ENCODE measurements at places on chromosomes 12 and 14.

DNA sequence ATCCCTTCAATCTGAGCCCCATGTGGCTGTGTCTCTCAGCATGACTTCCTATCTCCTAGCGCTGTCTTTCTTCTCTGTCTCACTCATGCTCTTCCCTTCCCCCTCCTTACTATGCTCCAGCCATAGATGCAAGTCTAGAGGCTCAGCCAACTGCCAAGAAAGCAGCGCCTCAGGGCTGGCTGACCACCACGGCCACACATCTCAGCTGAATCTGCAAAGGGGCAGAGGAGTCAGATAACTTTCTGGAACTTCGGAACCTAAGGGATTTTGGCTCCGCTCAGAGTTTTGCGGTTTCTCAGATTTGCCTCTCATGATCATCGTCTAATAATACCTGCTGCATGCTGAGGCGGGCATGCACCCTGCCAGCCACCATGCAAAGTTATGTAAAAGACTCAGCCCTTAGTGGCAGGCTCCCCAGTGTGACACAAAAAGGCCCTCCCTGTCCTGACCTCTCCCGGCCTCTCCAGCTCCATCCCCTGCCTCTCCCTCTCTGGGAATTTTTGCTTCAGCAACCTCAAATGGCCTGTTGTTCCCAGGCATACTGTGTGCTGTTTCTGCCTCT, 5.0 kb upstream of the FGF6 start:
- no peak for DNase-seq

- DNase-seq, result no peak
Observed at GRCh38 chr14:100903134-100903468, 421 bp downstream of the RTL1 start.

DNA sequence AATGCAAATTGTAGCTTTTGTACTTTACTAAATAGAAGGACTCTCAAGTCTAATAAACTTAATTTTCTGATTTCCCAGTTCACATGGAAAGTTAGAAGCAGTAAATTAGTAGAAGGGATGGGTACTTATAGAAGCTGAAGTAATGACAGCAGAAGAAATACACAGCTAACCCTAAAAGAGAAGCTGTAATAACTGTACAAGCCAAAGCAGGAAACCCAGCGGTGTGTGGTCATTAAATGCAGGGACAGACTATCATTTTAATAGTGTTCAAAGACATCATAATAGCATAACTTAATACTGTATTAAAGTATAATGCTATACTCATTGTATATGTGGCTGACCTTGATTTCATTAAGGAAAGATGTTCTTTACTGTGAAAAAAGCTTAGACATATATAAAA, 74.9 kb downstream of the PCNX1 start:
- DNase-seq, result no peak

DNA sequence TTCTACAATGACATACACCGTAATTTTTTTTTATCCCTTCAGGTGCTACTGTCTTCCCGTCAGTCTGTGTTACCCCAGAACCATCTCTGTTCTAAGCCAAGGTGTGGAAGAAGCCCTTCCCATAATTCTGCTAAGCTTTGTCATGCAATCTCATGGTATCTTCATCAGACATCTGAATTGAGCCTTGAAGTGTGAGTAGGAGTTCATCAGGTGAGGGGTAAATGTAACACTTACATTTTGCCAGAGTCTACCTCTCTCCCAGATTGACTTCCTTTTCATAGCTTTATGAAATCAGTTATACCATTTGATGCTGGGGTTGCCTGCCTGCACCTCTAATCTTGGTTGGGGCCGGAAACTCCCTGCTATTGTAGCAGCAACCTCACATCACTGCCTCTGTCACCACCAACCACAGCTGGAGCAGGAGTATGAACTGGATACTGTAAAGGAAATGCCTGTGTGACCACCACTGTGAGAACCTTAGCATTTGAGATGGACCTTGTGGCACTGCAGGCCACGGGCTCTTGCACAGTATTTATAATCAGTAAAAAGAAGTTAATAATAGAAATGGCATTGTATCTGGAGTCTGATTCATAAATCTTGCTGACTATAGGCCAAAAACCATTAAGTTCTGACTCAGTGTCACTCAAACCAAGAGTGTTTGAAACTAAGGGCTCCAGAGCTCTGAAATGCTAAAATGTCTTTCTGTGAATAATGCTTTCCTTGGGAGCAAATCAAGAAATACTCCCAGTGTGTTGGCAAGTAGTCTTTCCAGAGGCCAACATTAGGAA, 58.7 kb upstream of the STK38L start:
- DNase-seq, result no peak

DNA sequence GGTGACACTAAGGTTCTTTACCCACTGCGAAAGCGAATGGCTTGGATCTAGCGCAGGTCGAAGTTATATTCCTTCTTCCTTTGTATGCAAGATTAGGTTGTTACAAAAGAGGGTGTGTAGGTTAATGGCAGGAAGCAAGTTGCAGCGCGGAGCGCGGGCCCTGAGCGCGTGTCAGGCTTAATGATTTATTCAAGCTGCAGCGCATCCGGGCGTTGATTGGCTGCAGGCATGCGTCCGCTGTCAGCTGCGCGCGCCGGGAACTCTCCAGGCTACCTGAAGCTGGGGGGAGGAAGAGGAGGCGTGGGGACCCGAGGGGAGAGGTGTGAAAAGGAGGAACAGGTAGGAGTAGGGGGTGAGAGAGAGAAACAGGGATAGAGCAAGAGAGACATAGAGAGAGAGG, 7.4 kb downstream of the ASCL1 start:
- DNase-seq, result no peak

GRCh38 chr14:93073910-93074769, 41.6 kb downstream of the ITPK1 start:
- no peak for DNase-seq

DNA sequence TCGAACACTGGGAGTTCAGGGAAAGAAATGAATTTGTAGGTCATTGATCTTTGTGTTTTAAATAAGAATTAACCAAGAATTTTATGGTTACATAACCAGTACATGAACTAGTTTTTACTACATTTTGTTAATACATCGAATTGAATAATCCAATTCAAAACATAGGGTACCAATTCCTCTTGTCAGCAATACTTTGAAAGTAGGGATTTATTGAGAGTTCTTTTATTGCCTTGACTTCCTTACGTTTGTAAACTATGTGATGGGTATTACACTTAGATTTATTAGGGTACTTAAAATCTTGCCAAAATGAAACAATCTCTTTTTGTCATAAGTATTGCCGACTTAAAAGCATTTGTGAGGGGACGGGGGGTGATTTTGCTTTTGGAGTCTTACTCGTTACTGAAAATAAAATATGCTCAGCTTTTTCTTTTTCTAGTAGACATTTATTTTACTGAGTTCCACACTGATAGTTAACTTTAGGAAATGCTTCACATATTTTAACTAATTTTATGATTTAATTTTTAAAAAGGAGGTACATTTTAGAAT, 22.4 kb downstream of the SOCS2 start:
- DNase-seq, result no peak

GRCh38 chr14:68501614-68502052, 291.2 kb downstream of the ZFP36L1 start:
- DNase-seq, result no peak

DNA sequence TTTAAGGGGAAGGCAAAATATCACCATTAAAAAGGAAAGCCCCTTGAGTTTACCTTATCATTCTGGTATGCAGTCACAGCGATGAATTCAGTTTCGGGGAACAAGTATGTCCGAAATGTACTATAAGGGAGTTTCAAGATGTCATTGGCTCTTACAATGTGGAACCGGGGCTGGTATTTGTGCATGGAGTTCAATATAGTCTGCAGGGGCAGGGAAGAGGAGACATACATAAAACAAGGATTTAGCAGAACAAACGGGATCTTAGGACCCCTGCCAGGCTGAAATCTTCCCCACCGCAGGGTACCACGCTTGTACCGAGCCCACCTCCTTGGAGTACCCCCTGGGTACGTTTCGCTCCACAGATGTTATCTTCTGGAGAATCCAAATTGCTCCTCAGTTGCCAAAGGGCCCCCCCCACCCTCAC, 4.5 kb downstream of the TBX3 start:
- no peak for DNase-seq

- no peak for DNase-seq
Observed at GRCh38 chr12:120039711-120040110, 50.7 kb downstream of the BICDL1 start.

DNA sequence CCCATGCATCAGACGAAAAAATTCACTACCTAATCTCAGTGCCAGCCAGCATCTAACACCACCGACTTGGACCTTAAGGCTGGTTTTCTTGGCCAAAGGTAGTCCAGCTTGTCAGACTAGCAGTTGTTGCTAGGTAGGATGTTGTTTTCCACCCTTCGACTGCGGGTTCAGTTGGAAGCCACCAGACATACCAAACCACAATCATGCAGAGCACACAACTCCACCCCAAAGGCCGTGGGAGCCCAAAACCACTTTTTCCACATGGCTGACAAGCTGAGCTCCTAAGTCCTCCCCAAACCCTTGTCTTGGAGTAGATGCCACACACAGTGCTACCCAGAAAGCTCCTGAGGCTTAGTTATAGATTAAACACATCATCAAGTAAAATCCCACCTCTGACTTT, 46.8 kb downstream of the LRIG3 start:
- DNase-seq, result no peak

- no peak for DNase-seq
Observed at GRCh38 chr14:90253826-90254225, 2.5 kb upstream of the PSMC1 start.

GRCh38 chr12:130031571-130032189, 127.9 kb upstream of the TMEM132D start:
- peak; percentile 41 for DNase-seq

- DNase-seq, result no peak
Observed at GRCh38 chr14:73372529-73372928, 85.8 kb downstream of the NUMB start.

GRCh38 chr12:132374612-132375445, 45.4 kb upstream of the GALNT9 start:
- no peak for DNase-seq

DNA sequence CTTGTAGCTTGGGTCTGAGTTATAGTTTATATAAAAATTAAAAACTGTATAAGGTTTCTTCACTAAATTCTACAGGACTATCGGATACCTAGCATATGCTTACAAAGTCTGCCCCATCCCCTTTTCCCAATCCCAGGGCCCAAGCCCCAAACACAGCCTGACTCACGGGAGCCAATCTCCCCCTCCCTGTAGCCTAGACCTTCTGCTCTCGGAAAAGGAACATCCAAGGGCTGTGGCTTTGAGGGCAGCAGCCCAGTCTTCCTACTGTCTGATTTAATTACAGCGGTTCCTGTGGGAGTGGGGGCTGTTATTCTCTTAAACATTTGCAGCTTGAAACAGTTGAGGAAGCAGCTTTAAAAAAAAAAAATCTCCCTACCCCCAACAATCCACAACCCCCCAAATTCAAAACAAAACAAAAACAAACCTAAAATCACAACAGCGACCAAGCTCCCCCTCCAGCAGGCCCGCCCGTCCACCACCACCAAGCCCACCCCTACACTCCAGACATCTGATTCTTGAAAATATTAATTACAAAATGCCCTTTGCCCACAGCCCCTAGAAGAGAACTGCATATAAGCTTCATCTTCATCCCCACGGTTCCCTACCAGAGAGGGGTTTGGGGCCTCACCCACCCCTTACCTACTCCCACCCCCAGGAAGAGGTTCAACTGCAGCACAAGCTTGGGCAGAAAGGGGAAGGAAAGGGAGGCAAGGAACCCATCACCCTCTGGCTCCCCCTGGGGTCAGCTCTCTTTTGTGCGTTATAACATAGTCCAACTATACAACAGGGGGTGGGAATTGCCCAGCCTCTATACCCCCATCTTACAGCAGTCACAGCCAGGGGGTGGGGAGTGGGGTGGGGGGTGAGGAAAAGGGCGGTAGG, 1.1 kb upstream of the PRKAG1 start:
- DNase-seq, result no peak

DNA sequence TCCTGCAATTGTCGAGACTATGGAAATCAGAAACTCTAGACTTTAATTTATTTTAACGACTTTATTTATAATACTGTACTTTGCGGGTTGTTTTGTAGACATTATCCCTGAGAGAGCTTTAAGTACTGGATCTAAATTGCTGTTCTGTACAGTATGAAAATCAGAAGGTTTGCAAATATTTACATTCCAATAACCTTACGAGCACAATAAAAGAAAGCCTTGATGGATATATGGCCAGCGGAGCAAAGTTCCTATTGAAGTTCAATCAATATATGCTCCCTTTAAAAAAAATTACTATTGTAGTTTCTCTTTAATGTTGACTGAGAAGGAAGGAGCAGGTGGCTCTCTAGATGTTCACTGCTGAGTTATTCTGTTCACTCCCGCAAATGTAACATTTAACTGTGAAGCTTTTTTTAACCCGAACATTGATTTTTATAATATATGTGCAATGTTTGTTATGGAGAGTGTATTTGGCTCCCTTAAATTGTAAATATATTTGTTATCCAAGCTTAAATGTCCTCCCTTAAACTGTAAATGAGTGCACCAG, 235.3 kb downstream of the PLCZ1 start:
- no peak for DNase-seq

DNA sequence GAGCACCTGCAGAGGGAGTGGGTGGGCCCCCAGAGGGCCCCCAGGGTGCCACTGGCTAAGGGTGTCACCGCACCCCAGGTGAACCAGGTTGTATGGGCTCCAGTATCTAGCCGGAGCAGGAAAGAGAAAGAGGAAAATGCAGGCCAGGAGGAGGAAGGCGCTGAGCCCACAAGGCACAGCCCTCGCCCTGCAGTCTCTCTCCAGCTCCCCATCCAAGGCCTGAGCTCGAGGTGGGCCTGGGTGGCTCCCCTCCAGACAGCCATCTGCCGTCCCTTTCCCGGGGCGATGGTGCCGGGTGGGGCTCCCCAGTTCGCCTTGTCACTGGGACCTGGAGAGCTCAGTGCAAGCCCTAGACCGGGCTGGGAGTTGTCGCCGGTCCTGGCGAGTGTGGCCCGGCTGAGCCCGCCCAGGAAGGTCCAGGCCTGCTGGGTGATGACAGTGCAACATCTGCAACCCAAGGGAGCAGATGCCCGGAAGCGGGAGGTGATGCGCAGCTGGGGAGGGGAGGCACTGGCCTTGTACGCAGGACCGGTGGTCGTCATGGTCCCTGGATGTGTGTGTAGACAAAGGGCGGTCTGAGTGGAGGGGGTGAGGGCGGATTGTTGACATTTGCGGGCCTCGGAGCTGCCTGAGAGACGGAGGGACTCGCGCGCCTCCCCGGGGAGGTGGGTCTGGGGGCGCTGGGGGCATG, 716 bp downstream of the TMEM179 start:
- no peak for DNase-seq

DNA sequence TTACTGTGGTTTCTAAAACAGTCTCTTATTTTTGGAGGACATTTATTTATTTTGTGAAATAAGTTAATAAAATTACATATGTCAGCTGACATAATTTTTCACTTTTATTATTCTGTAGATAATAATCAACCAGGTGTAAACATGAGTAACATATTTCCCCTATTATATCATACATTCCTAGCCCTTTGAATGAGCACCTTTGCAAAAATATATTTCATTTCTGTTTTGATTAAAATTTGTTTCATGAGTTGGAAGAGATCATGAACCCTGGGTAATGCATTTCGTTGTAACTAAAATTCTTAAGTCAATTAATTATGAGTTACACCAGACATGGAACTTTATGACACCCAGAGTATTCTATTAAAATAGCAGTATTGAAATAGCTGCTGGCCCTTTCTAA, 56.3 kb downstream of the SLC16A7 start:
- DNase-seq, result no peak
